ENCODE measurements at places on chromosomes 3 and 15.
A peak's percentile ranks its signal among the peaks of the same experiment; 100 is the strongest.

DNA sequence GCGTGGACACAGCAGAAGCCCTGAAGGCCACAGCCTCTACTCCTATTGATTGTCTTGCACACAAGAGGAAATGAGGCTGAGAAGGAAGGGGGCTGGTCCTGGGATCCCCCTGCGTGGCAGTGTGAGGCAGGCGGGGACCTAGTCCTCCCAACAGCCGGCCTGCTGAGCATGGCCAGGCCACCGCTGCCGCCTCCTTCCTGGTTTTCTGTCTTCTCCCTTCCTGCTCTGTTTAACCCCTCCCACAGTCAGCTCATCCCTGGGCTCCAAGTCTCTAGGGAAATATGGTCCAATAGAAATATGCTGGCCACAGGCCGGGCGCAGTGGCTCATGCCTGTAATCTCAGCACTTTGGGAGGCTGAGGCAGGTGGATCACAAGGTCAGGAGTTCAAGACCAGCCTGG is 42.1 kb upstream of the HES1 start:
- no peak for DNase-seq

DNA sequence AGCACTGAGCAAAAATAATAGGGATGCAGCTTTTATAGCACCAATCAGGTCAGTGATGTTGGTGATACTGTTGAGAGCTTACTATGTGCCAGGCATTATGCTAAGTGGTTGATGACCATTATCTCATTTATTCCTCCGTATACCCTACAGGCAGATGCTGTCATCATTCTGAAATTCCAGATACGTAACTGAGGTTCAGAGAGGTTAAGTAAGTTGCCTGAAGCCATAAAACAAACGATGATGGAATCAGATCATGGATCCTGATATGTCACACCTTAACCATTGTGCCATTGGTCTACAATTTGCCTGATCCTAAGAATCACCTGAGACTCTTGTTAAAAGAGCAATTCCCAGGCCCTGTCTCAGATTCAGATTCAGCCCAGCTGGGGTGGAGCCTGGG is 49.5 kb downstream of the ST6GAL1 start:
- no peak for DNase-seq

GRCh38 chr3:73215281-73215680 is 153.8 kb downstream of the EBLN2 start:
- peak; percentile 60 for DNase-seq

GRCh38 chr3:52452570-52453221 is 1.1 kb downstream of the TNNC1 start:
- DNase-seq, result no peak

- DNase-seq, result no peak
Observed at GRCh38 chr3:192564611-192565010, 162.7 kb downstream of the FGF12 start.

DNA sequence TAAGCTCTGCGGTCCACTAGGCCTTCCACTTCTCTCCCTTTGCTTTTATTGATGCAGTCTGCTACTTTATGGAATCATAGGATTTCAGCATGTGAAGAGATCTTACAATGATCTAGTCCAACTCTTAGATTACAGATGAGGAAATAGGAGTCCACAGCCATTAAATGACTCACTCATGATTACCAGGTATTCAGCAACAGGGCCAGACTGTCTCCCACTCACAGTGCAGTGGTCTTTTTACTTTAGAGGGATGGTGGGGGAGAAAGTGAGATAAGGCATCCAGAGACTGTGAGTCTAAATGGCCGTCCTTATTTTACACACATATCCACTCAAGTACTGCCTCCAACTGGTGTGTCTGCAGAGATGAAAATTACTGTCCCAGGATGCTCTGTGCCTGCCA is 88.5 kb upstream of the SKOR1 start:
- DNase-seq, result peak; percentile 15

DNA sequence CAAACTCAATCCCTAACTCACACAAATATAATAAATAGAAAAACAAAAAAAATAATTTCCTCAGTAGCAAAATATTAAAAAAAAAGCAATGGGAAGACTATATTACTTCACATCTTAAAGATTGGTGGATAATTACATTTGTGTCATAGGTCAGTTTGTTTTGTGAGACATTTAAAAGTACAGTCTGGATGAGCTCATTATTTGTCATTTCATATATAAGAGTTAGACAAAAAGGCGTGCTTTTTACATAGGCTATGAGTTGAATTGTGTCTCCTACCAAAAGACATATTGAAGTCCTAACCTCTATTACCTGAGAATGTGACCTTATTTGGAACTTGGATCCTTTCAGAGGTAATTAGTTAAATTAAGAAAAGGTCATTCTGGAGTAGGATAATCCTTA is 710.1 kb upstream of the CBLB start:
- DNase-seq, result peak; percentile 11

- DNase-seq, result peak; percentile 38
Observed at GRCh38 chr3:16280671-16281070, 15.7 kb downstream of the OXNAD1 start.

DNA sequence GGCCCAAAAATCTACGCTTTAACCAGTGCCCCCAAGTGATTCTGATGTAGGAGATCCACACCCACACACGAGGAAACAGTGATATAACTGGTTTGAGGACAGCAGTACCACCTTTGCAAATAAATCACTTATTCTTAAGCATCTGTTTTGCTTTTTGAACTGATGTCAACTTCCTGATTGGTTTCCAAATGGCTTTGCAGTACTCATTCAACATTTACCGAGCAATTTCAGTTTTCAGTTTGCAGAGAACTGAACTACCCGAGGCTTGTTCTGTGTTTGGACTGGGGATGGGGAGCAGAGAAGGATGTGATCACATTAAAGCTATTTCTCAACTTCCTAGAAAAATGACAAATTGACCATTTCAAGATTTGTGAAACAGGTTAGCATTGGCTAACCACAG is 1.1 kb upstream of the GYG1 start:
- DNase-seq, result no peak

DNA sequence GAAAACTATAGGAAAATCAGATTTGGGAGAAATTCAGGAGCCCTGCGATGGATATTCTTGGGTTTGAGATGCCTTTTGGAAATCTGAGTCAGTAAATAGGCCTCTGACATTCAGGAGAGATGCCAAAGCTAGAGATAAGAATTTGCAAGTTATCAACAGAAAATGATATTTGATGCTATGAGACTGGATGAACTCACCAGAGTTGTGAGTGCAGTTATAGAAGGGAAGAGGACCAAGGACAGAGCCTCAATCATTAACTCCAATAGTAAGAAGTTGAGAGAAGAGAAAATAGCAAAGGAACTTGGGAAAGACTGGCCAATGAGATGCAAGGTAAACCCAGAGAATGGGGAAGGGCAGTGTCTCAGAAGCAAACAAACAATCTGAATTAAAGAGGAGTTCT is 7.9 kb upstream of the ANO10 start:
- DNase-seq, result no peak

GRCh38 chr3:187536185-187536584 is 134.0 kb downstream of the SST start:
- no peak for DNase-seq

DNA sequence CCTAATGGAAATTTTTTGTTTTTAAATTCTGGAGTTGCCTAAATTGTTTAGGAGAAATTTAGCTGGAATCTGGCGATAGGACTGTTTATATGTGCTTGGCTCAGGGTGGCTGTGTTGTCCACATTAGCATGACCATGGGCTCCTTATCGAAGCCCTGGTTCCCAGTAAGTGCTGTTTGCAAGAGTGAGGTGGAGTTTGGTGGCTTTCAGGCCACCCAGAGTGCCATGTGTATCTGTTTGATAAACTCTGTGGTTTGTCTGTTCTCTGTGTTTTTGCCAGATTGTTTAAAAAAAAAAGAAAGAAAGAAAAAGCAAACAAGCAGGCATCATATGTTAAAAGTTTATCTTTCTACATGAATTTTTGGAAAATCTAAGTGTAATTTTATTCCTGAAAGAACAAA is 51.5 kb downstream of the PLCL2 start:
- DNase-seq, result no peak
